ENCODE measurements at places on chromosomes 6 and 20.

GRCh38 chr6:70889270-70889669, 67.6 kb downstream of the B3GAT2 start:
- no peaks in the 10 kb centered on the region for H3K36me3 ChIP-seq
- DNase-seq = no peak

DNA sequence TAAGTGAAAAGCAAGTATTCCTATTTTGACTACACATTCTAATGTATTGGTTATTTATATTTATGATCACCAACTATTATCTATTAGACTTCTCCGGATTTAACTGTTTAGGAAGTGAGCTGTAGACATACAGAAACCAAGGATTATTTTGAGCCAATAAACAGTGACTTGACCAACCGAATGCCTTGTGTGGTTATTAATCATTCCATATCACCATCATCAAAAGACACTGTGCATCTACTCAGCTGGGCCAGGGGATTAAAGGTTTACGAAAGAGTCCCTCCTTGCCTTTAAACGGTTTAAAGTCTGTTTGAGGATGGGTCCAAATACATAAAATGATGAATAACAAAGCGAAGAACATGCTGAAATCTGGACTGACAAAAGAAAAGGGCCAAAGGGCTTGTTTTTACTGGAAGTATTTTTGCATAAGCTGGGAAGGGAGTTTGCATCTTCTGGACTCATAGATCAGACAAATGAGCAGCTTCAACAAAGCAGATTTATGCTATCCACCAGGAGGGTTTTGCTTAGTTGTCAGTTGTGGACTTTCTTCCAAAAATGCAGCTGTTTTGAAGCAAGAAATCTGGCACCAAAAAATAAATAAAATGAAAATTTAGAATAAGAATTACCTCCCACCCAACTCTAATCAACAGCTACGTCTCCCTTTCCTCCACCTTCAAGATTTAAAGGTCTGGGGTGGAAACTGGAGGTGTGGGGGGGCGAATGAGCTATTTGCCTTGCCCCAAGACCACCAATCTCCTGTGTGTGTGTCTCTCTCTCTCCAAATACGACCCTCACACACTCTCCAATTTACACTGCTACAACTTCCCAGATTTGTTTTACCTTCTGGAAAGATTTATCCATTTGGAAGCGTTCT, 33.6 kb upstream of the ID4 start:
- H3K27me3 ChIP-seq = no peaks in the 10 kb centered on the region
- no peak for DNase-seq
- H3K36me3 ChIP-seq = no peaks in the 10 kb centered on the region

GRCh38 chr20:57194154-57194553, 72.3 kb downstream of the BMP7 start:
- no peak overlapping the region for H3K27ac ChIP-seq
- H3K27me3 ChIP-seq = peaks cover 21% of the 10 kb centered on the region
- H3K36me3 ChIP-seq = no peaks in the 10 kb centered on the region
- no peaks in the 10 kb centered on the region for H3K4me1 ChIP-seq

DNA sequence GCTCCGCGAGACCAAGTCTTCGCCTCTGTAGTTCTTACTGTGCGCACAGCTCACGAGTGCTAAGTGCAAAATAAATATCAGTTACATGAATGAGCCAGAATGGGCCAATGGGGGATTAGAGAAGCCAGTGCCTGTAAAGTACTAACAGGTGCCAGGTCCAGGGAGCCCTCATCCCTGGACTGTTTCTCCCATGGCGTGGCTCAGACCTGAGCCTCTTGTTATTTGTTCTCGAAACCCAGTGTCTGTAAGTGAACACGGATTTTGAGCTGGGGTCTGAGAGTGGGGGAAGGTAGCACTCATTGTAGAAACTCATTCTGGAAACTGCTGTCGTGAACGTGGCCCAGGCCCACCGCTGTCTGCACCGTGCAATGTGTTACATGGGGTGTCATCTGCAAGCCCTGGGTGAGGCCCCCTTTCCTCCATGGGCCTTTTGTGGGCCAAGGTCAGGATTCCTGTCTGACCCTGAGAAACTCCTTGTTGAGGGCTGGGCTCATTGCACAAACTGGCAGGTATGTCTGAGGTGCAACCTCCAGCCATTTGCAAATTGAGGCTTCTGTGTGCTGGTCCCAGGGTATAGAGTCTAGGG, 154.7 kb downstream of the SYCP2 start:
- H3K4me3 ChIP-seq = no peak overlapping the region
- no peaks in the 10 kb centered on the region for H3K36me3 ChIP-seq
- H3K27ac ChIP-seq = no peak overlapping the region
- no peaks in the 10 kb centered on the region for H3K4me1 ChIP-seq
- DNase-seq = no peak

DNA sequence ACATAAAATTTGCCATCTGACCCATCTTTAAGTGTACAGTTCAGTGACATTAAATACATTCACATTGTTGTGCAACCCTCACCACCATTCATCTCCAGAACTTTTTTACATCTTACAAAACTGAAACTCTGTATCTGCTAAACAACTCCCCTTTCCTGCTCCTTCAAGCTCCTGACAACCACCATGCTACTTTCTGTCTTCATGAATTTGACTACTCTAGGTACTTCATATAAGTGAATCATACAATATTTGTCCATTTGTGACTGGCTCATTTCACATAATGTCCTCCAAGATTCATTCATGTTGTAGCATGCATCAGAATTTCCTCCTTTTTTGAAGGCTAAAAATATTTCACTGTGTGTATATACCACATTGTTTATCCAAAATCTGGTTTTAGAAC, 86.9 kb upstream of the SMLR1 start:
- no peaks in the 10 kb centered on the region for H3K27me3 ChIP-seq
- DNase-seq = no peak
- H3K4me1 ChIP-seq = no peaks in the 10 kb centered on the region
- no peaks in the 10 kb centered on the region for H3K36me3 ChIP-seq

DNA sequence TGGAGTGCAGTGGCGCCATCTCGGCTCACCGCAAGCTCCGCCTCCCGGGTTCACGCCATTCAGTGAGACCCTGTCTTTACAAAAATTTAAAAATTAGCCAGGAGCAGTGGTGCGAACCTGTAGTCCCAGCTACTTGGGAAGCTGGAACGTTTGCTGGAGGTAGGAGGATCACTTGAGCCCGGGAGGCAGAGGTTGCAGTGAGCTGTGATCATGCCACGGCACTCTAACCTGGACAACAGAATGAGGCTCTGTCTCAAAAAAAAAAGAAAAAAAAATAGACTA, 5.7 kb upstream of the PARD6B start:
- H3K4me1 ChIP-seq = no peaks in the 10 kb centered on the region
- H3K27ac ChIP-seq = no peak overlapping the region
- H3K4me3 ChIP-seq = no peak overlapping the region

DNA sequence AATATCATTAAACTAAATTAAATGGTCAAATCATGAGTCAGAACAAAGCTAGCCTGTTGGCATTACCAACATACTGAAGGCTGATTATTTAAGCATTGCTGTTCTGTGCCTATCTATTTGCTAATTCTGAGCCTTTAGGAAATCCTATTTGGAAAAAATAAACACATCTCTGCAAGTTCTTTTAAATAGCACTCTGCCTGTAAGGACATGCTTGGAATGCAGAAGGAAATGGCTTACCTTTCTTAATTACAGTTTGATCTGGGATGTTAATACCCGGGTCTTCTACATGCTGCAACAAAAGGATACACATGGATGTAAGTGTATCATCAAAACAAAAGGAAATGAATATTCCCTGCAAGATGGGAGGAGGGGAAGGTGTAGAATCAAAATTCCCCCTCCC, 8.3 kb downstream of the TFAP2A start:
- no peak overlapping the region for H3K4me3 ChIP-seq
- 0 out of 2 replicates have a peak, but pooled peaks cover 8% of the 10 kb centered on the region for H3K4me1 ChIP-seq
- H3K27ac ChIP-seq = no peak overlapping the region
- H3K36me3 ChIP-seq = no peaks in the 10 kb centered on the region
- H3K27me3 ChIP-seq = no peaks in the 10 kb centered on the region

GRCh38 chr6:166343150-166343487, 774 bp upstream of the SFT2D1 start:
- H3K27ac ChIP-seq = peak overlapping the region; percentile 85
- no peaks in the 10 kb centered on the region for H3K27me3 ChIP-seq
- no peak for DNase-seq
- no peaks in the 10 kb centered on the region for H3K36me3 ChIP-seq

GRCh38 chr6:56986611-56987010, 31.7 kb downstream of the BEND6 start:
- H3K4me1 ChIP-seq = no peaks in the 10 kb centered on the region
- H3K27ac ChIP-seq = no peak overlapping the region
- no peaks in the 10 kb centered on the region for H3K27me3 ChIP-seq

GRCh38 chr20:35303735-35304491, 11.7 kb upstream of the FAM83C start:
- H3K4me1 ChIP-seq = no peaks in the 10 kb centered on the region
- H3K36me3 ChIP-seq = no peaks in the 10 kb centered on the region
- H3K27ac ChIP-seq = no peak overlapping the region
- H3K4me3 ChIP-seq = no peak overlapping the region

GRCh38 chr6:33126101-33126714, 50.4 kb downstream of the HLA-DPB1 start:
- DNase-seq = peak; percentile 67
- no peak overlapping the region for H3K27ac ChIP-seq
- H3K4me1 ChIP-seq = peaks cover 4% of the 10 kb centered on the region
- no peak overlapping the region for H3K4me3 ChIP-seq
- H3K36me3 ChIP-seq = no peaks in the 10 kb centered on the region

DNA sequence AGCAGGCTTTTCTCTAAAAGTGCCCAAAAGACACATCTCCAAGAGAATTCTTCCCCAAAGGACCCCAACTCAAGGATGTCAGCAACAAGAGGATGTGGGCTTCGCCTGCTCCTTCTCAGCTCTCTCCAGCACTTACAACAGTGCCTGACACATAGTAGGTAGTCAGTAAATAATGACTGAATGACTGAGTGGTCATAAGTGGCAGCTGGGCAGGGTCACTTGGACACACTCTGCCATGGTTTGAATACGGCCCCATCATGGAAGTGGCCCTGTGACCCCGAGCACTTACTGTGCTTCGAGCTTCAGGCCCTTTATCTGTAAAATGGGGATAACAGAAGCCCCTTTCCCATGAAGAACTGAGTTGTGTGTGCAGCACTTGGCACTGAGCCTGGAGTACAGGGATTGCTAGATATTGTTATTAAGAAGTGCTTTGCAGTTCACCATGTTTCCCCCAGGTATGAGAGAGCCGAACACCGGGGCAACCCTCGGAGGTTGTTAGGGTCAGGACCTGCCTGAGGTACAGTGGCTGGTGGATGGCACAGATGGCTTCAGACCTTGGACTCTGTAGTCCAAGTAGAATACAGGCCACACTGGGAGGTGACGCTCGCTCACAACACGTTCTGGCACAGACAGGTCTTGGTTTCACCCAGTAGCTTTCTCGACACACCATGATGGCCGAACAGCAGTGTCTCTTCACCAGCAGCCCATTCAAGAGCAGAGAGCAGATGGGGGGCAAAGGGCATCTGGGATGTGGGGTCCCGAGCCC, 56.0 kb downstream of the NOL4L start:
- no peak for DNase-seq
- H3K27ac ChIP-seq = no peak overlapping the region
- H3K27me3 ChIP-seq = no peaks in the 10 kb centered on the region

DNA sequence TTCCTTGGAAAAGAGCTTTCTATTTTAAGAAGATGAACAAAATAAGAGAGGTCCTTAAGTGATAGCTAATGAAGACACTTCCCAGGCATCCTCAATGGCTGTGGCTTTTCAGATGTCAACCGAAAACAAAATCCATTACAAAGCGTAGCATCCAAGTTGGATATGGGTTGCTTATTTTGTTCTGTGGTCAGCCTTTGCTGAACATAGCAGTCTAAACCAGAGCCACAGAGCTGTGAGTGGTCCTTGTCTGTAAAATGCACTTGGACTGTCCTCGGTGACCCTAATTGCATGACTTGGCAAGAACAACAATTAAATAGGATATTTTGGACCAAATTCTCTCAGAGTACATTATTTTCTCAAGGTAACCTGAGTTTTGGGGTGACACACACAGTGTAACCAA, 10.4 kb upstream of the BFSP1 start:
- no peak overlapping the region for H3K27ac ChIP-seq
- H3K36me3 ChIP-seq = no peaks in the 10 kb centered on the region
- H3K4me1 ChIP-seq = no peaks in the 10 kb centered on the region
- no peak overlapping the region for H3K4me3 ChIP-seq
- DNase-seq = no peak
- H3K27me3 ChIP-seq = no peaks in the 10 kb centered on the region

GRCh38 chr20:15857173-15857784, 716.0 kb downstream of the KIF16B start:
- no peak for DNase-seq
- H3K27me3 ChIP-seq = no peaks in the 10 kb centered on the region
- H3K4me3 ChIP-seq = no peak overlapping the region
- no peak overlapping the region for H3K27ac ChIP-seq

DNA sequence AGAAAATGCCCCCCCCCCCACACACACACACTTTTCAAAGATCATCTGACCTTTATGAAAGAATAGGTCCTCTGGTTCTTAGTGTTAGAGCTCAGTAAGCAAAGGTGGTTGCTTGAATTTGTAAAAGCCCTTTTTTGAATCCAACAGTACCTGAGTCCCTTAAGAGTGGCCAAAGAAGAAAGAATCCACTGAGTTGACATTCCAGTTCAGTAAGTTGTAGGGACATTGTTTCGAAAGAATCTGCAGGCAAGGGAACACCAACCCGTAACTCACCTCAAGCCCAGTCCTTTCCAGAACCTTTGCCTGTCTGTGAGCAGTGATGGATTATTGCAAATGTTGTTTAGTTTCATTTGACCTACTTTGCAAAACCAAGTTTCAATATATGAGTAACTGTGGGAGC, 64.2 kb upstream of the MAP3K4 start:
- no peaks in the 10 kb centered on the region for H3K36me3 ChIP-seq
- no peaks in the 10 kb centered on the region for H3K4me1 ChIP-seq
- peak overlapping the region; percentile 59 for H3K27ac ChIP-seq
- no peak for DNase-seq

GRCh38 chr20:24363031-24363430, 106.4 kb upstream of the SYNDIG1 start:
- H3K27me3 ChIP-seq = no peaks in the 10 kb centered on the region
- DNase-seq = no peak
- no peaks in the 10 kb centered on the region for H3K36me3 ChIP-seq
- no peak overlapping the region for H3K4me3 ChIP-seq

DNA sequence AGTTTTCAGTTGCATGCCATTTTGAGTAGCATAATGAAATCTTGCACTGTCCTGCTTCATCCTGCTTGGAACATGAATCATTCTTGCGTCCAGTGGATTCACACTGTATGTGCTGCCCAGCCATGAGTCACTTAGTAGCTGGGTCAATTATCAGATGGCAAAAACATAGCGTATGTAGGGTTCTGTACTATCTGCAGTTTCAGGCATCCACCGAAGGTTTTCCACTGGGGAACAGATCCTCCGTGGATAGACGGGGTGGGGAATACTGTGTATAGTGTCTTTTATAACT, 61.4 kb downstream of the IL22RA2 start:
- no peak overlapping the region for H3K4me3 ChIP-seq
- no peak overlapping the region for H3K27ac ChIP-seq
- no peak for DNase-seq
- no peaks in the 10 kb centered on the region for H3K36me3 ChIP-seq
- no peaks in the 10 kb centered on the region for H3K27me3 ChIP-seq

- no peaks in the 10 kb centered on the region for H3K27me3 ChIP-seq
- no peak overlapping the region for H3K27ac ChIP-seq
- no peaks in the 10 kb centered on the region for H3K4me1 ChIP-seq
- DNase-seq = no peak
- no peaks in the 10 kb centered on the region for H3K36me3 ChIP-seq
- no peak overlapping the region for H3K4me3 ChIP-seq
Observed at GRCh38 chr6:80769106-80769505, 662.6 kb downstream of the BCKDHB start.
